ENCODE measurements at places on chromosomes 7 and 10. TPM values are rescaled to one million over a fixed set of nuclear protein-coding genes. Genes with fewer than 3 reads are reported as not detected.

HECW1 gene
- 68.7 TPM for total RNA-seq

GRCh38 chr7:40202851-40203250 lies 68.0 kb downstream of the SUGCT start:
- H3K4me1 ChIP-seq, result no peaks in the 10 kb centered on the region
- no peaks in the 10 kb centered on the region for H3K27me3 ChIP-seq
- no peaks in the 10 kb centered on the region for H3K36me3 ChIP-seq
- H3K27ac ChIP-seq, result no peak overlapping the region
- H3K4me3 ChIP-seq, result no peak overlapping the region

GRCh38 chr10:133388973-133389818 lies 4.8 kb upstream of the MTG1 start:
- DNase-seq, result no peak
- no peak overlapping the region for H3K4me3 ChIP-seq
- H3K4me1 ChIP-seq, result peaks cover 4% of the 10 kb centered on the region

MYOZ1 gene
- total RNA-seq, result 0.64 TPM

- H3K4me1 ChIP-seq, result peaks cover 7% of the 10 kb centered on the region
- no peak overlapping the region for H3K4me3 ChIP-seq
- DNase-seq, result no peak
- H3K36me3 ChIP-seq, result no peaks in the 10 kb centered on the region
Observed at GRCh38 chr7:148042935-148043631, 547.5 kb upstream of the C7orf33 start.
